ENCODE measurements at places on chromosomes 5 and 9.

GRCh38 chr9:113609562-113610318, 146.2 kb downstream of the RGS3 start:
- no peak for DNase-seq

GRCh38 chr5:5619546-5619945, 197.1 kb downstream of the ICE1 start:
- DNase-seq: no peak

- DNase-seq: no peak
These were observed 267.7 kb upstream of the GAS1 start for GRCh38 chr9:87214991-87215390.

DNA sequence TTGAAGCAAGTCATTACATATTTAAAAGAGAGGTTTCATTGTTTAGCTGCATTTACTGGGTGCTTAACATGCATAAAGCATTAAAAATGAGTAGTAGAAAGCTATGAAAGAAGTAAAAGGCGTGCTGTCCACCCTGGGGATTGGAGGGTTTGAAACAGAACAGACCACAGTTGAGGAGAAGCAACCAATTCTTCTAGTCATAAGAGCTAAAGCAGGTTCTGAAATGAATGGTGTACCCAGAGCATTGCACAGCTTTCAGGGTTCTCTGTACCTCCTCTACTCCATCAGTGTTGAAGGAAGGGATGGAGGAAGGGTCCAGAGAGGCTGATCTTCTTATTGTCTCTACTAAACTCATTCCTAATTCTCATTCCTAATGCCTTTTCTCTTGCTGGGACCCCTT, 68.9 kb downstream of the SH3RF2 start:
- no peak for DNase-seq

- peak; percentile 7 for DNase-seq
These were observed 136.9 kb downstream of the RFK start for GRCh38 chr9:76257311-76257710.

DNA sequence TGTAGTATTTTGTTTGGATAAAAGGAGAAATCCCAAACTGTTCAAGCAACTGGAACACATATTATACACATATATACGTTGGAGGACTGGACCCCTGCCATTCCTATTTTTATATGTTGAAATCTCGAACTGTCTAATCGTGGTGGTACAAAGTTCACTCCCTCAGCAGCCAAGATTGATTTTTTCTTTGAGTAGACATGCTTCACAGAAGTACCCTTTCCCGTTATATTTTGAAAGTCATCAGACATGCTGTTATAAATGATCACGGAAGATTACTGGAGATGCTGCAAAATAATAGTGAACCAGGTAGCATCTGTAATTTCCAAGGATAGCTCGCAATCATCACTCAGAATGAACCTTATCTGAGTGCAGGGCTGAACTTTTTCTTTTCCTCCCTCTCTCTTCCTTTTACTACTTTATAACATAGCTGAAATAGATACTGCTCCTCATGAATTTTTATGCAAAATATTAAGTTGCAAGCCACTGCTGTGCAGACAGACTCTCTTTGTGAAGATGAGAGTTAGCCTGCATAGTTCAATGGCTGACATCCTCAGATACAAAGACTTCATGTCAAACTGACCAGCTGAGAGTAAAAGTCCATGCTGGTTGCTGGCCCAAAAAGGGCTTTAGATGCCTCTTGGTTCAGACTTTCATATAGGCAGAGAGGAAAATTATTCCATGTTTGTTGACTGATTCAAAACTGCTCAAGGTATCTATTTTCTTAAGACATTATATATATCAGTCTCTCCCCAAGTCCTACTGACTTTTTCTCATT, 451.9 kb downstream of the TMEM38B start:
- DNase-seq: no peak

DNA sequence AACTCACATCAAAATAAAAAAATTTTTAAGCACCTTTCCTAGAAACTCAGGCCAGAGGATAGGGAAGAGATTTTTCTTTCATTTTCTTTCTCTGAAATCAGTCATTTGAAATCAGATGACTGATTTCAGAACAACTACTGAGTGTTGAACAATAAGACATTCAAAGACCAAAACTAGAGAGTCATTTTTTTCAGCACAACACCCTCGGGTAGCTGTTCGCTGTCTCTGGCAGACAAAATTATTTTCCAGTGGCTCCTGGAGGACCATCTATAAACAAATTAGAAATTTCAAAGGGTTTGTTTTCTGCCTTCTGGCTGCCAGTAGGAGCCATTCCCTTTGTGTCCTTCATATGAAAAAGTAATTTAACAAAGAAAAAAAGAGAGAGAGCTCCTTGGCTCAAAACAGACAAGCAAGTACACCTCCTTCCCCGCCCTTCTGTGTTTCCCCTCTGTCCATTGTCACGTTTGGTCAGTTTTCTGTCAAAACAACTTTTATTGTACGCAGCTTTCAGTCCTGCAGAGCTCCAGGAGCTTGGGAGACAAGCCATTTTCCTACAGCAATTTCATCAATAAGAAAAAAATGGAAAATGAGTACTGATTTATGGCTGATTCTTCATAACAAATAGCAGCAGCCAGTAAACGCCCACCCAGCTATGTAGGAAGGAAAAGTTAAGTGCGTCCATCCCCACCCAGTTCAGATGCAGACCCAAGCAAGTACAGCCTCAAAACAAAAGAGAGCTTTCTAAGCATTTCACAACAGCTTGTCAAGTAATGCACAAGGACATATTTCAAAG, 405.2 kb downstream of the ZNF608 start:
- DNase-seq: no peak

- DNase-seq: no peak
These were observed 566.4 kb downstream of the RAB3C start for GRCh38 chr5:59149271-59149670.

- no peak for DNase-seq
These were observed 117.8 kb downstream of the TLE4 start for GRCh38 chr9:79689576-79689975.

DNA sequence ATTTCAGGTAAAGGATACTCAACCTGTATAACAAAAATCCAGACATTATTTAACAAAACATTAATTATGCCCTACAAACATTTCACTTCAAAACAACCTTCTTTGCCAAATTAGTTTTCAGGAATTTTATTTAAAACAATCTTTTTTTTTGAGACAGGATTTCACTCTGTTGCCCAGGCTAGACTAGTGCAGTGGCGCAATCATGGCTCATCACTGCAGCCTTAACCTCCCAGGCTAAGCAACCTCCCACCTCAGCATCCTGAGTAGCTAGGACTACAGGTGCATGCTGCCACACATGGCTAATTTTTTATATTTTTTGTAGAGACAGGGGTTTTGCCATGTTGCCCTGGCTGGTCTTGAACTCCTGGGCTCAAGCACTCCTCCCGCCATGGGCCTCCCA, 3.9 kb downstream of the FNIP1 start:
- DNase-seq: no peak

- DNase-seq: no peak
These were observed 70.3 kb downstream of the PAPPA start for GRCh38 chr9:116223926-116224325.

- DNase-seq: no peak
These were observed 89.8 kb downstream of the NTRK2 start for GRCh38 chr9:84759300-84759750.

GRCh38 chr5:68848091-68848490, 245.7 kb upstream of the SLC30A5 start:
- DNase-seq: no peak

- peak; percentile 92 for DNase-seq
These were observed at the start of gene NSMF for GRCh38 chr9:137459152-137459600. TSS of gene NSMF (minus strand) at chr9:137459334. CDS start at chr9:137459102, 232 bp downstream.

DNA sequence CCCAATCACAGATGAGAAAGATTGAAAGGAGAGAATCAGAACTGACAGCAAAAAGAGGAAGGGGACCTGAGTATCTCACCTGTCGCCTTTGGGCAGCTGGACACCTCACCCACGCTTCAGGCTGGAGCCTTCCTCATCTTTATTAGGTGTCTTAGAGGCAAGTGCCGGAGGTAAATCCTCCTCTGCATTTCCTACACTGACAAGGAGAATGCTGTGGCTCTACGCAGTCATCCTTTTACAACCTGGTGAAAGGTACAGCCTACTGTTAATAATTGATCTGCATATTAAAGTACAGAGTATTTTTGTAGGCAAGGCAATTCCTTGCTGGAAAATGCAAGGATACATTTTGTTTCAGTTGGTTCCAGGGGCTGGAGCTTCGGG, 34.8 kb downstream of the PRLR start:
- no peak for DNase-seq

DNA sequence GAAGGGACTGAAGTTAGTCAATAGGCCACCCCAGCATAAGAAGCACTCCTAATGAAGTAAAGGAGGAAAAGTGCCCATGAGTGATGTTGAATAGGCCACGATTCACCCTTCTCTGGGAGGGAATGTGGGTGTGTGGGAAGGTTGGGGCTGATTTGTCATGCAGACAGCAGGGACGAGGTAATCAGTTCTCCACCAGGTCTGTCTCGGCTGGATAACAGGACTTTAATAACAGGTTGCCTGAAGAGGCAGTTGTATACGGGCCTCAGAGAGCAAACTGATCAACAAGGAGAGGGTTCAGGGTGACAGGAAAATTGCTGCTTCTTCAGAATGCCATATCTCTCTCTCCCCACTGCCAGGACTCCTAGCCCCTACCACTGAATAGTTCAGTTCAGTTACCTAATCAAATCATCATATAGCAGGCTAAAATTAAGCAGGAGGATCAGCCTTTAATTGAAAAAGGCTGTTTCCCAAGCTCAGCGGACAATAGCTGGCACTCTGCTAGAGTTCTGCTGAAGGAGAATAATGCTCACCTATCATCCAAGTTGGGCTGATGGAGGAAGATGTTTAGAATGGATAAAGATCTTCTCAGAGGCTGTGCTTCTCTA, 43.6 kb upstream of the SMIM32 start:
- no peak for DNase-seq

- no peak for DNase-seq
These were observed 430.8 kb upstream of the TNC start for GRCh38 chr9:115548609-115549260.

- DNase-seq: no peak
These were observed 542.5 kb downstream of the TLE4 start for GRCh38 chr9:80114241-80114640.

GRCh38 chr9:78606001-78606379, 309.1 kb downstream of the PSAT1 start:
- no peak for DNase-seq

DNA sequence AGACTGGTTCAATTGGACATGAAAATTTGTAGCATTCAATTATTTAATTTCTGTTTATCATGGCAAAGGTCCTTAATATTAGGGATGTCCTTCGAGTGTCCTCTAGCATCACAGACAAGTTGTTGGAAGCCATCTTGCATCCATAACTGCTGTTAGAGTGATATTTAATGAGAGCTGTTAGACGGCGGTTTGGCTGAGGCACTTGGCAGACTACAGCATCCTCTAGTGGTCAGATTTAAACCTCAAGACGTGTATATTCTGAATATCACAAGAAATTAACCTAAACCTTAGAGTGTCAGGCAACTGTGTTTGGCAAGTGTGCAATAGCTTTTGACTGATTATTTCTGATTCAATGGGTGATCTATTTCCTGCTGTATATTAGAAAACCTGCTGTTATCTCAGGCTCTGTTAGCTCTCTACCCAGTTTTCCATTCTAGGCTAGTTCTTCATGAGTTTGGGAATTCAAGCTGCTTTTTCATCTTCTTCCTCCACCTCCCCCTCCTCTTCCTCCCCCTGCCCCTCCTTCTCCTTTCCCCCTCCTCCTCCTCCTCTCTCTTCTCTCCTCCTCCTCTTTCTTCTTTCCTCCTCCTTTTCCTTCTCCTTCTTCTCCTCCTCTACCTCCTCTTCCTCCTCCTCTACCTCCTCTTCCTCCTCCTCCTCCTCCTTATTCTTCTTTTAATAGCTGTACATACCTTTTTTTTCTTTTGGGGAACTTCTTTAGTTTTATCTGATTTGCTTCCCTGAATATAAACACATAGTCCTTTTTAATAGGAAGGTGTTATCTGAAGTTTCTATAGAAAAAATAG, 8.6 kb downstream of the SPINK1 start:
- peak; percentile 76 for DNase-seq

DNA sequence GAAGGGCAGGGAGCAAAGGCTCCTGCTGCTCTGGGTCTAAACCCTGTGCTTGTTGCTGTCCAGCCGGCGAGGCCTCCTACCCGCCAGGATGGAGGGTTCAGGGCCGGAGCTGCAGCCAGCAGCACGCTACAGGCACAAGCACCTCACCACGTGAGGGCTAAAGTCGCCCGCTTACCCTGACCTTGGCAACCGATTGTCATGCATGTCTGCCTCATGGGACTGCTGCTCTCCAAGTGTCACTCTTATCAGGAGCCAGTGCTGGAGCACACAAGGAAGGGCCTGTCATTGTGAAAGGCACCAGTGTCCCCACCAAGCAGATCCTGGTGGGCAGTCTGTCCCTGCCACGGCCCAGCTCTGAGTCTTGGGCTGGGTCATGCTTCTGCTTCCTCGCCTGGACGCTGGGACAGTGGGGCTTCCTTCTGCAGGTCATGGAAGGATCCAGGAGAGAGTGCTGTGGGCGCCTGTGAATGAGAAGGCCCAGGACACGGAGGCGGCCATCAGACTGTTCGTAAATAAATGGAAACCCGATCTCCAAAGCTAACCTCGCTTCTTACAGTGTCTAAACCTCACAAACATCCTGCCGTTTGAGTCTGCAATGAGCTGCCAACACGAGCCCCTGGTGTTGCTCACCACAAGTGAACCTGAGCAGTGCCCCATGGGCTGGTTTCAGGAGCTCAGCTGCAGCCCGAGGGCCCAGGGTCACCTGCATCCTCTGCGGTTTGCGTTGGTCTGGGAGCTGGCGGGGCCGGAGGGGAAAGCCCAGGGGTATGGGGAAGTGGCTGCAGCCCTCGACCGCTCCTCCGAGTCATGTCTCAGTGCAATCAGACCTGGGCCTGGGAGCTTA, 58.2 kb upstream of the RXRA start:
- no peak for DNase-seq

GRCh38 chr5:173321886-173322285, 6.3 kb downstream of the STC2 start:
- DNase-seq: no peak

- peak; percentile 59 for DNase-seq
These were observed 66.9 kb downstream of the RFX3 start for GRCh38 chr9:3458806-3459475.

DNA sequence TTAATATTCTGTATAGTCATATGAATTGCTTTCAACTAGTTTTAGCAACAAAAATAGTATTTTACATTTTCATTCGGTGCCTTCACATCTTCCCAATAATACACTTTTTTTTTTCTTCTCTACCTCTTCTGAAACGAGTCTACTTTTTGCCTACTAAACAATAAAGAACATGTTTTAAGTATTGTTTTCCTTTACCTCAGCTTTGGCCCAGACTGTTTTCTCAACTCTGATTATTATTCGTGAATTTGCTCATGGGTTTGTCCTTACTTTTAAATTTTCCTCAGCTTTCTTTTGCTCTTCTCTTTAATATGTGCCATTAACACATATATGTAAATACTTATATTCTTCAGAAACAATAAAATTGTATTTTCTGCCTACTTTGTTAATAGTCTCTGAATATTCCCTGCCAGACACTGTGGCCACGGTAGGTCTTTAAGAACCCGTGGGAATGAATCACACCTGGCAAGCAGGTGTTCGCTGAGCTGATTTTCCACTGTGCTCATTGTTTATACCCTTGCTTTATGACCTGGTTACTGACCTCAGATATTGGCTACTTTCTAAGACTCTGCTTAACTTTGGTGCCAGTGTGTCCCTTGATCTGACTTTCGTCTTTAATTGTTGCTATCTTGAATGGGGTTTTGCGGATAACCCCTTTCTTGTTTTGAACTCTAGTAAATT, 49.1 kb downstream of the FAM170A start:
- DNase-seq: no peak
